ENCODE measurements at places on chromosomes 12 and 14.

- DNase-seq = no peak
These were observed 11.7 kb downstream of the PROX2 start for GRCh38 chr14:74864198-74864597.

DNA sequence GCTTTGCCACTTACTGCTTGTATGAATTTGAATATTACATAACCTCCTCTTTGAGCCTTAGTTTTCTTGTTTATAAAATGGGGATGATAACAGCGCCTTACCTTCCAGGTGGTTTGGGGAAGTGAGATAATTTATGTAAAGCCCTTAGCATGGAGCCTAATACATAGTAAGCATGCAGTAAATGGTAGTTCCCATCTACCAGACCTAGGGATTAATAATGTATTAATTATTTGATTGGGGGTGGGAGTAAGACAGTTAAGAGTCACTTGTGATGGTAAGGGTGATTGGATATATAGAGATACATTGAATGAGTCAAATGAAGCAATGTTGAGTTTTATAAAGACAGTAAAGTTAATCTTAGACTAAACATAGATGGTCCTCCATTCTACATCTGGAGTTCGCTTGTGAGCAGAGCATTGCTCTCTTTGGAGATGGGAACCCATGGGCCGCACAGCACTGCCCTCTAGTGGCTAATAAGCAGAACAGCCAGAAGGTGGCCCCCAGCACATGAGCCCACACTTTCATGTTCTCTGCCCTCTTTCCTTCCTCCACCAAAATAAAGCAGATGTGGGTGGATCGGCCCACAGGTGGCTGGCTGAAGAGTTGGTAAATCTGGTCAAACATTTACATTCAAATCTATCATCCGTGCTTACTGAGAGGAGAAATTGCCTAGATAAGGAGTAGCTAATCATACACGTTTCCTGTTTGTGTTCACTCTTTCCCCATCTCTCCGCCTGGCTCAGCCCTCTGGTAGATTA, 26.5 kb upstream of the TAMALIN start:
- no peak for DNase-seq

GRCh38 chr14:103022002-103022684, 35.2 kb downstream of the CDC42BPB start:
- no peak for DNase-seq

DNA sequence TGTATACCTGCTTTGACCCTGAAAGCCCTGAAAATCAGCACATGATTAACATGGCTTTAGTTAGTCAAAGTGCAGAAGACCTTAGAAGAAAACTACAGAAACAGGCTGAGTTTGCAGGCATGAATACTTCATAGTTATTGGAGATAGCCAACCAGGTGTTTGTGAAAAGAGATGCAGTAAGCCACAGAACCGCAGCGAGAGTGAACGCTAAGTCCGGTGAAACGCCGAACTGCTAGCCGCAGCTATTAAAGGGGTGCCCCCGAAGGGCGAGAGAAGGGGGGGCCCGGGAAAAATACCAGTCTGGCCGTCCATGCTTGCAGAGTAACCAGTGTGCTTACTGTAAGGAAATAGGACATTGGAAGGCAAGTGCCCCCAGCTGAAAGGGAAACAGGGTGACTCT, 784.0 kb upstream of the TMEM132C start:
- no peak for DNase-seq

DNA sequence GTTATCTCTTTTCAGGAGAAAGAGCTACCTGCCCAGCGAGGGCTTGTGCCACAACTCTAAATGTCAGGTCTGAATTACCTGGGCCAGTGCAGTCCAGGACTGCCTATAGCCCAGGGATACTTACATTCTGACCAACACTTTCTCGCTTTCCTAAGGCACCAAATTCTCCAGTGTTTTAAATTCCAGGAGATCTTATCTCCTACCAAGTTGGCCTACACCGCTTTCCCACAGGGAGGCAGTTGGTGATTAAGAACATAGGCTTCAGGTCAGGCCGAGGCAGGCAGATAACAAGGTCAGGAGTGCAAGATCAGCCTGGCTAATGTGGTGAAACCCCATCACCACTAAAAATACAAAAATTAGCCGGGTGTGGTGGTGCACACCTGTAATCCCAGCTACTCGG, 41.1 kb downstream of the RPS29 start:
- no peak for DNase-seq
